ENCODE measurements at places on chromosomes 7 and 10. TPM values are rescaled to one million over a fixed set of nuclear protein-coding genes. Genes with fewer than 3 reads are reported as not detected.

- no peaks in the 10 kb centered on the region for H3K4me1 ChIP-seq
- H3K36me3 ChIP-seq = no peaks in the 10 kb centered on the region
- H3K4me3 ChIP-seq = no peak overlapping the region
- no peak overlapping the region for H3K27ac ChIP-seq
Observed at GRCh38 chr7:39465055-39465929, 100.9 kb upstream of the YAE1 start.

GRCh38 chr10:45144326-45145070, 143.8 kb downstream of the ZNF22 start:
- H3K4me3 ChIP-seq = no peak overlapping the region
- H3K27ac ChIP-seq = no peak overlapping the region
- DNase-seq = no peak
- H3K27me3 ChIP-seq = no peaks in the 10 kb centered on the region
- no peaks in the 10 kb centered on the region for H3K36me3 ChIP-seq

DNA sequence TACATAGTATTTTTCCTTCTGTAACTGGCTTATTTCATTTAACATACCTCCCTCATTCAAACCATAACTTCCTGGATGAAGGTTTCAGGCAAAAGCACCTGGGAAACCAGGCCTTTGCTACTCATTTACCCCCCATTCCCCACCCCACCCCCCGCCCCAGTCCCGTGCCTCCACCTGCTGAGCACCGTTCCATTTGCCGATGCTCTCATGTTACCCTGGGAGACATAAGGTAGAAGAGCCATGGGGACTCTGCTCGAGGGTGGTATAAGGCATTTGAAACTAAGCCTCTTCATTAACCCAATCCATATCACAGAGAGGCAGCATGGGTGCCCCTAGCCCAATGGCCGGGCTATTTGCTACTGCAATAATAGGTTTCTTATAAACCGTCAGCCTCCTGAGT, 22.2 kb upstream of the MCM10 start:
- no peaks in the 10 kb centered on the region for H3K4me1 ChIP-seq
- H3K27ac ChIP-seq = no peak overlapping the region
- H3K36me3 ChIP-seq = peaks cover 16% of the 10 kb centered on the region
- no peak overlapping the region for H3K4me3 ChIP-seq
- no peak for DNase-seq
- no peaks in the 10 kb centered on the region for H3K27me3 ChIP-seq

GRCh38 chr10:112677689-112678088, 230.7 kb downstream of the VTI1A start:
- H3K36me3 ChIP-seq = no peaks in the 10 kb centered on the region
- no peak overlapping the region for H3K4me3 ChIP-seq
- H3K27me3 ChIP-seq = no peaks in the 10 kb centered on the region
- H3K4me1 ChIP-seq = no peaks in the 10 kb centered on the region

DNA sequence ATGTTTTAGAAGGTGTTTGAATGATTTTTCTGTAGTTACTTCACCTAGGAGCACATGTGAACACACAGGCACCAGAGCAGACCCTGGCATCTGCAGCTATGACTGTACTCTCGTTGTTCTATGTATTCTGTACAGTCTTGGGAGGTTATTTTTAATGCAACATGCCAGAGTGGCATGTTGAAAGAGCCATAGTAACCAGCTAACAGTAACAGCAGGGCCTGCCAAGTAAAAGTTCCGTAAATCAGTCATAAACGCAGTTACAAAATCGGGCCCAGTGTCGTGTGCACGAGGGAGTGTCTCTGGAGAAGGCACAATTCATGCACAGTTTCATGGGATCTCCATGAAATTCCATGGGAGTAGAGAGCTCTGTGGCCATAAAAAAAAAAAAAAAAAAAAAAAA, 108.3 kb upstream of the CDK6 start:
- no peak overlapping the region for H3K27ac ChIP-seq
- H3K27me3 ChIP-seq = no peaks in the 10 kb centered on the region
- H3K4me3 ChIP-seq = no peak overlapping the region
- DNase-seq = no peak

Gene CYP2C19
- not detected for total RNA-seq

- H3K4me1 ChIP-seq = peaks cover 17% of the 10 kb centered on the region
- no peaks in the 10 kb centered on the region for H3K36me3 ChIP-seq
- no peak overlapping the region for H3K27ac ChIP-seq
- H3K4me3 ChIP-seq = no peak overlapping the region
Observed at GRCh38 chr7:97006816-97007582, 1.6 kb downstream of the DLX6 start.

GRCh38 chr10:49359349-49360270, 36.3 kb downstream of the DRGX start:
- no peaks in the 10 kb centered on the region for H3K36me3 ChIP-seq
- peaks cover 24% of the 10 kb centered on the region for H3K4me1 ChIP-seq
- H3K27ac ChIP-seq = no peak overlapping the region
- no peak for DNase-seq

Gene STYXL1
- 24.7 TPM for total RNA-seq

GRCh38 chr7:105477908-105478307, 44.2 kb downstream of the PUS7 start:
- no peak overlapping the region for H3K4me3 ChIP-seq
- no peaks in the 10 kb centered on the region for H3K36me3 ChIP-seq
- no peak for DNase-seq
- H3K27ac ChIP-seq = no peak overlapping the region

Data from body of pancreas (tissue), 4 donors.